ENCODE measurements at places on chromosomes 16 and 17.

DNA sequence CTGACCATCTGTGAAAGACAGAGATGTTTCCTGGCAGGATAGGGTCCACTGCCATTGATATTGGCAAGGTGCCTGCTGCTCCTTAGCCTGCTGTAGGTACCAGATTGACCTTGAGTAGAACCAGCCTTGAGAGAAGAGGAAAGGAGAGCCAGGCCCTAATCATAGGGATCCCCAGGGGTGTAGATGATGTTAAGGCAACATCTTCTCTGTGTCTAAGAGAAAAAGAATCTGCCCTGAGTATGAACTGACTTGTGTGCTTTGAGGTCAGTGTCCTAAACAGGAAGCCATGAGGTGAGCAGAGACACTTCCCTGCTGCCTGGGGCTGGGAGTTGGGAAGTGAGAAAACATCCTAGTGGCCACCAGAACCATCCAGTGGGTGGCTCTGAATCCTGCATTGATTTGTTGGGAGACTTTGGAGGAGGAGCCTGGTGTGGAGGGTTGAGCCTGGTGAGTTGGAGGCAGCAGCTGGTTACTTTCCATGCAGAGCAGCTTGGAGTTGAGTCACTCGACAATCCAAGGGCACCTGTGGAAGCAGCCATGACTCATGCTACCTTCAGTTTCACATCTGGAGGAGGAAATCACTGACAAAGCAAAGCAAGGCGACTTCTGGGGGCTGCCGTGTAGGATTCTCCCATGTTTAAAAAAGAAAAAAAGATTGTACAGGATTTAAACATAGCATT, 47.8 kb downstream of the BMERB1 start:
- peak; percentile 42 for DNase-seq

DNA sequence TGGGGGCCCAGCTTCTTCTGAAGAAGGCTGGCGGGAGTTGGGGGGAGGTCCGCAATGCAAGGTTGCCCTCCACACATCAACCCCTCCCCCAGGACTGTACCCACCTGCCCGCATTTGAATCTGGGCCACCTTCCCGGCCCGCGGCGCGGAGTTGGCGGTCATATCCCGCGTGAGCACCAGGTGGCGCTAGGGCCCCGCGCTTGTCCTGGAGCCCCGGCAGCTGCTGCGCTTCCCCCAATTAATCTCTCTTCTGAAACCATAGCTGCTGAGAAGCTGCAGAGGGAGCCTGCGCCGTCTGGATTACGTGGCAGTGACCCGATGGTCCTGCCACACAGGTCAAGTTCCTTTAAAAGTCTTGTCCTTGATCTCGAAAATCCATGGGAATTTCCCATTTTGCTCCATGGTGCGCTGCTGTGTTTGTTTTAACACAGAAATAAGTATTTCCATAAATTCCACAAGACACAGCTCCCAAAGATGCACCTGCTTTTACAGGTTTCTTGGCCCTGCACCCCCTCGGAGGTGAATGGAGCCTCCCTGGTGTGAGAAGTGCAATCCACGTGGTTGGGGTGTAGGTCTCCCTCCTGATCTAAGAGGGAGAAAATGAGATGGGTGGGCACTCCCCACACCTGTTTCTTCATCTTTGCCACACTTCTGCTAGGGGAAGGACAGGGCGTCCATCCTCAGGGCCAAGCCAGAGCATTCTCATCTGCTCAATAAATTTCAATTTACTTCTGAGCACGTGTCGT, 22.1 kb downstream of the COX4I1 start:
- peak; percentile 64 for DNase-seq

DNA sequence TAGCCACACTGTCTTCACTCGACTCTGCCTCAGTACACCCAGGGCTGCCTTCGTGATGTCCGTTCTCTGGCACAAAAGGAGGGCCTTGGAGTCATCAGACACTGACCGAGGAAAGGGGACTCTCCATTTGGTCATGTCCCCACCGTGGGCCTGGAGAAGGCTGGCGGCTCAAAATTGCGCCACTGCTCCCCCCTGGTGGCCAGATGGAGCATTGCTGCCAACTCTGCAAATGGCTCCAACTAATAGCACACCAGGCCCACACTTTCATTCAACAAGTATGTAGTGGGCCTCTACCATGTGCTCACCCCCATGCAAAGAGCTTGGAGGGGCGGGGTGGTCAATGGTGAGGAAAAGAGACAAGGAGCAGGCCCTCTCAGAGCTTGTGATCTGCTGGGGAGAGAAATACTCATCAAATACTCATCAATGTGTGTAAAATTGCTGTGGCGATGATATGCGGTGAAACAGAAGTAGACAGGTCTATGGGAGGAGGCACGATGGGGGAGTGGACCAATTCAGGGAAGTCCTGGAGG, 5.2 kb upstream of the GRIN2C start:
- DNase-seq = peak; percentile 52

DNA sequence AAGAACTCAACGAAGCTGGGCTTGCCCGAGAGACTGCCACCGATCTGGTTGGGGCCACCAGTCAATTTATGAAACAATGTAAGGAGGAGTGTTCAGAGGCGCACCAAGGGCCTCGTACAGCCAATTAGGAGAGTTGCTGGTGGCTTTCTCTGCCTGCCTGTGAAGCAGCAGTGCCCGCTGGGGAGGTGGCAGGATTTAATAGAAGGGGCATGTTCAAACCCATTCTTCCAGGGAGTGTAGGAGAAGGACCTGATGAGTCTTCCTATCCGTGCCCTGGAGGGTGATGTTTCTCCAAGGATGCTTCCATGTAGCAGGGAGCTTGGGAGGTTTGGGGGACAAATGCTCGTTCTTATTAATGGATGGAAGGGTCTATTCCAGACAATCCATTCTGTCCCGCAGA, 178.4 kb downstream of the CCDC182 start:
- DNase-seq = no peak

DNA sequence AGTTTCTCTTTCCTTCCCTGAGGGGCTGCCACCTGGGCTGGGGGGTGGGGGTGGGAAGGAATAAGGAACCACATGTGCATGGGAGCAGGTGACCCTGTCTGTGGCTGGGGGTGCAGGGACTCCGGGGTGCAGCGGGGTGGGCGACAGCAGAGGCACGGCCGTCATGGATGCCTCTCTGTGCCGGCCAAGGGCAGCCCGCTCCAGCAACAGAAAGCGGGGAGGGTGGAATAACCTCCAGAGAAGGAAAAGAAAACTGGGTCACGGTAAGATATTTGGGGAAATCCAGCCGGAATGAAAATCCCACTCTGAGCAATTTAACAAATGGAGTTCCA, 4.2 kb downstream of the NDUFAF8 start:
- DNase-seq = no peak

GRCh38 chr17:4576729-4577322, 7.5 kb upstream of the SMTNL2 start:
- DNase-seq = no peak

GRCh38 chr16:3760518-3760917, 43.2 kb upstream of the TRAP1 start:
- no peak for DNase-seq

DNA sequence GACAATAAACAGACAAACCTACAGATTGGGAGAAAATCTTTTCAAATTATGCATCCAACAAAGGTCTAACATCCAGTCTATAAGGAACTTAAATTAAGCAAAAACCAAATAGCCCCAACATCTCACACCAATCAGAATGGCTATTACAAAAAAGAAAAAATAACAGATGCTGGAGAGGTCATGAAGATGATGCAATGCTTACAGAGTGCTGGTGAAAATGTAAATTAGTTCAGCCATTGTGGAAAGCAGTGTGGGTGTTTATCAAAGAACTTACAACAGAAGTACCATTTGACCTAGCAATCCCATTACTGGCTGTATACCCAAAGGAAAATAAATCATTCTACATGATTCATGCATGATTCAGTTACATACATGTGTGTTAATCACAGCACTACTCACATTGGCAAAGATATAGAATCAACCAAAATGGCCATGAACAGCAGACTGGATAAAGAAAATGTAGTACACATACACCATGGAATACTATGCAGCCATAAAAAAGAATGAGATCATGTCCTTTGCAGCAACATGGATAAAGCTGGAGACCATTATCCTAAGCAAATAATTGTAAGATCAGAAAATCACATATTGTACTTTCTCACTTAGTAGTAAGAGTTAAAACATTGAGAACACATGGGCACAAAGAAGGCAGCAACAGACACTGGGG, 223.9 kb upstream of the WSB1 start:
- DNase-seq = no peak

- DNase-seq = no peak
Observed at GRCh38 chr17:18225642-18226283, 328 bp downstream of the LLGL1 start.

DNA sequence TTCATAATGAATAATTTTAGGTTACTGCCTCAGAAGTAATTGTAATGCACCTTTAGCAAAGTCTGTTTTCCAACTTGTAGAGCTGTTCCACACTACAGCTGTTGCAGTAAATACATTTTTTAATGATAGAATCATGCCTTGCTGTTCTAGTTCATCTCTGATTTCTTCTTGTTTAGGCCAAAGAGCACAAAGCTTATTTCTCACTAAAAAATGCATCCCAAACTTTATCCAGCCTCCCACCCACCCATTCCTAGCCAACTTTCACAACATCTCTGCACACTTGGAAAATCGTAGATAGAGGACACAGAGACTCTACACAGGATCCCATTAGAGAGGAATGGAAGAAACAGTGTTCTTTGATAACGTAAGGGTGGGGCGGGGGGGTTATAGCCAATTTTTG, 252.2 kb upstream of the DYNLRB2 start:
- no peak for DNase-seq

- no peak for DNase-seq
Observed at GRCh38 chr17:57541472-57542394, 203.4 kb downstream of the CCDC182 start.

GRCh38 chr16:2719328-2720063, 528 bp downstream of the PRSS27 start:
- DNase-seq = no peak

GRCh38 chr16:88633684-88634140, 4.7 kb upstream of the IL17C start:
- peak; percentile 47 for DNase-seq

DNA sequence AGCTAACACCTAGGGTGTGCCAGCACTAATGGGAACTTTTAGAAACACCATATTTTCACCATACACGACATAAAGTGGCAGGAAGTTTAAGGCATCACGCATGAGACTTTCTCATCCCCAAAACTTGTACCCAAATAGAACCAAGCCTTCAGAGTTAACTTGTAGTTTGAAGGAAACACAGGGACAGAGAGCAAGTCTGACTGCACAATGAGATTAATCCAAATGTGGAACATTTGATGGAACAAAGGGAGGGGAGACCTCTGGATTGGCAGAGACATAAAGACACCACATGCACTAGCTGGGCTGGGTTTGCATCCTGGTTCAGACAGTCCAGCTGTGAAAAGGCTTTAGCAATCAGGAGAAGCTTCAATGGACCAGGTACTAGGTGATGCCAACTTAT, 24.1 kb downstream of the NPRL3 start:
- no peak for DNase-seq

DNA sequence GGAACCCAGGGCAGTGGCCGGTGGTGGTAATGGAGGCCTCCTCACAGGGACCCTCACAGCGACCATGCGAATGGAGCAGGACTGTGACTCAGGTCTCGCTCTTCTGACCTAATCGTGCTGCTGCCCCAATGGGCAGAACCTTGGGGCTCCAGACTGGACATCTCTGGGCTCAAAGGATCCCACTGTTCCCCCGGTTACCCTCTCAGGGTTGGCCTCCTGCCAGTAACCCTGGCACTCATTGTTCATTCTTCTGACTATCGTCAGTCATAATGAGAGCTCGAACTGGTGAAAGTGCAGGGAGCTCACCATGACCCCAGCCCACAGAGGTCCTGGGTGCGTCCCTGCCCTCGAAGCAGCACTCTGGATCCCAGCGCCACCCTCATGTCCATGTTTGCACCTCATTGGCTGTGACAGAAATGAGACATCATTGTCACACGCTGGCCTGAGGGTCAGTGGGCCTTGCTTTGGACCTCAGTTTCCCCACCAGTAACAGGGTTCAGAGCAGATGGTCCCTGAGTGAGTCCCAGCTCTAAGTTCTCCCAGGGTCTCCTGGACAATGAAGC, 4.0 kb upstream of the NPRL3 start:
- DNase-seq = no peak

DNA sequence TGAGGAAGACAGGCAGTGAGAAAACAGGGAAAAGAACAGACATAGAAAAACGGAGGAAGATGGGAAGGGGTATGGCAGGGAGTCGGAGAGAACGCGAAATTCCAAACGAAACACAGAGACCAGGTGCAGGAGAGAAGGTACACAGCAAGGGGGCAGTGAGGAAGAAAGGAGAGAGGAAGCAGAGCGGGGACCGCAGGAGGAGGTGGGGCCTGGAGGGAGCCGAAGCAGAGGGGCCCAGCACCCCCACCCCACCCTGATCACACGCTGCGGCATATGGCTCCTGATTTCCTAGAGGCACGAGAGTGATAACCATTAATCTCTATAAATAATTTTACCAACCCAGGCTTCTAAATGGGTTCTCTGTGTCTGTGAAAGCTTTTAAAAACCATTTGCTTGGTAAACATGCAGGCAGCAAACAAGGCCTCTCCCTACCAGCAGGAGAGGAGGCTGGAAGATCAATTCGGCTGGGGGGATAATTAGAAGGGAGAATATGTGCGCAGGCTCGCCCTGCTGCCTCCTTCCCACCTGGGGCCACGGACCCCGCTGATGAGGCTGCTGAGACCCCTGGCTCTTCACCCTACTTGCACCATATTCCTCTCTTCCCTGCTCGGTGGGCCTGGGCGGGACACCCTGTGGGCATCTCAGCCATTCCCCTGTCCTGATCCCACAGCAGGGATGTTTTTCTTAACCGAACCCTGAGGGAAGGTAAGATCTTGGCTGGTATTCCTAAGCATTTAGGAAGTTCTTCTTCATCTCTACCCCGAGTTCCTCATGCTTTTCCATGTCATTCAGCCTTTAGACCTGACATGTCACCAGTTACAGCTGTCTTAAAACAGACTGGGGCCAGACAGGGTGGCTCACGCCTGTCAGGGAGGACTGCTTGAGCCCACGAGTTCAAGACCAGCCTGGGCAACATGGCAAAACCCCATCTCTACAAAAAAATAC, 86.7 kb downstream of the TMEM132E start:
- DNase-seq = no peak

GRCh38 chr16:30186782-30187555, 3.6 kb downstream of the CORO1A start:
- peak; percentile 76 for DNase-seq

- no peak for DNase-seq
Observed at GRCh38 chr17:34356194-34356593, at the start of gene CCL13. CCL13 (plus strand) TSS chr17:34356480; CDS start chr17:34356527, 47 bp downstream.

- no peak for DNase-seq
Observed at GRCh38 chr16:24652803-24653202, 76.6 kb upstream of the TNRC6A start.

GRCh38 chr17:56815711-56816110, 18.0 kb downstream of the C17orf67 start:
- no peak for DNase-seq

DNA sequence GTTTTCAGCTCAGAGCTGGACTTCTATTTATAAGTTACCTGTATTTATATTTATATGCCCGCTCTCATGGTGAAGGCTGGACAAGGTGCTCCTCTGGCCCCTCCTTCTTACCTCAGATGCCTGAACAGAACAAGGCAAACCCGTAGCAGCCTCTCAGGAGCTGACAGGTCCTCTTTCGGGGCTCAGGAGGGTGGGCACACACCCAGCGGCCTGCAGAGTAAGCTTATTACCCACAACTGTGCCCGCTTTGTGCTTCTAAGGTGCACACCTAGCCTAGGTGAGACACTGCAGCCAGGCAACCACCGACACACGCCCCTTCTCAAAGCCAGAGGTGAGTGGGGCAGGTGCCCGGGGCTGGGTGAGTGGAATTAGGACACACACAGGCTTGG, 5.3 kb downstream of the NKIRAS2 start:
- DNase-seq = no peak

GRCh38 chr17:50047083-50047482, 8.8 kb upstream of the ITGA3 start:
- DNase-seq = no peak
